ENCODE measurements at places on chromosomes 7 and 10.
A peak's percentile ranks its signal among the peaks of the same experiment; 100 is the strongest.

GRCh38 chr10:3056280-3057037 is 10.9 kb upstream of the PFKP start:
- no peak for DNase-seq

DNA sequence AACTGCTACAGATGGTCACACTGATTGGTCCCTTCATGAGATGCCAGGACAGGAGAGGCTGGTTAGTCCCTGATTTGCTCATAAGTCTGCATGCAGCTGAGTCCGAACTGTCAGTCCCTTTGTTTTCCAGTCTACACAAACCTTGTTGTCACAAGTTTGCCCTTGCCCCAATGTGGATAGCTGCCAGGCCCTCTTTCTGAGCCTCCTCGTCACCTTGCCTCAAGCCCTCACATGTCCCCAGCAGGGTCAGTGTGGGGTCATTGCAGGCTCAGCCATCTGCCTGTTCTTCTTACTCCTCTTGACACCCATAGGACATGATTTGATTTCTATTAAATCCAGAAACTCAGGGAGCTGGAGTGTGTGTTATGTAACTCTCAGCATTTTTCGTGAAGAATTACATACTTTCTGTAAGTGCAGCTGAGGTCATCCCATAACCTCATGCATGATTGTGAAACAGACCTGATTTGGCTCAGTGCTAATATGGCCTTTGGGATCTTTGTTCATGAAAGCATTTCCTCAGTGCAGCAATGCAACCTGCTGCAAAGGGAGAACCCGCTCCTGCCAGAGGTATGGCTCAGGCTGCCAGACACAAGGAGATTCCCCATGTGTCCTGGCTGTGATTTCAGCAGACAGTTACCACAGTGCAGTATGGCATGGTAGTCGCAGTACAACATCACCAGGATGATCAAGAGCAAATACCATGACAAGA is 70.0 kb upstream of the ZMIZ2 start:
- no peak for DNase-seq

DNA sequence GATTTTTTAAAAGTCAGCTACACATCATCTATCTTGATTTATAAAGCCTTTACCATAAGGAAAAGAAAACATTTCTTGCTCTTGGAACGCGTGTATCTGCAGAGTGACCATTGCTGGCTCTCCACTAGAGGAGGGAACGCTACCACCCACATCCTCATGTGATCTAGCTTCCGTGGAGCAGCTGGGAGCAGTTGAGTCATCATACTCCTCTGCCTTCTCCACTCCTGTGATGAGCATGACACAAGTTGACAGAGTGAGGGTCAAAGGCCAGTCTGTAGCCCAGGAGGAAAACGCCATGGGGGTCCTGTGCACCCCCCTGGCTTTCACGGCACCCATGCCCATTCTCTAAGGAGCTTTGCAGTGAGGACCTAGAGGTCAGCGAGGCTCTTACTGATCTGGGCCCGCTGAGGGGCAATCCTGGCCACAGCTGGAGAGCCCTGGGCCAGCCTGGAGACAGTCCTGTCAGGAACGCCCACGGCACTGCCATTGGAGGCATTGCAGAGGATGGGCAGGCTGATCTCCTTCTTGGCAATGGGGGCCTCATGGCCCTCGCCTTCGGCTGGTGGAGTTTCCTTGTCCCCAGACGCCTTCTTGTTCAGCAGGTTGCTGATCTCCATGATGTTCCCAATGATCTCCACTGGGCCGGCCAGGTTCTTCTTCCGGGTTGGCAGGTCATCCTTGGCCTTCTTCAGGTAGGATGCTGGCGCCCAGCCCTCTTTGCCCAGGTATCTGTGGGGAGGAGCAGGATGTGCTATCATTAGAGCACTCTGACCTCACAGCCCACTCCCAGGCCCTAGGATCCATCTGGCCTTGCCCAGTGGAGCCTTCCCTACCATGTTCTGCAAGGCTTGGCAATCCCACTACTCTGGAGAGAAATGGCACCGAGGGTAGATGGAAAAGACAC is 119.2 kb downstream of the NEURL1 start:
- DNase-seq = no peak

GRCh38 chr7:69799048-69799697 is 200.9 kb downstream of the AUTS2 start:
- DNase-seq = no peak

GRCh38 chr10:63720072-63720537 is 198.9 kb downstream of the REEP3 start:
- DNase-seq = peak; percentile 70

GRCh38 chr7:30249986-30250774 is 34.2 kb upstream of the ZNRF2 start:
- no peak for DNase-seq

GRCh38 chr7:4612237-4612636 is 69.9 kb upstream of the FOXK1 start:
- no peak for DNase-seq

- no peak for DNase-seq
These were observed 266.0 kb downstream of the AUTS2 start for GRCh38 chr7:69864274-69864673.

- DNase-seq = no peak
These were observed 244.7 kb downstream of the KIF20B start for GRCh38 chr10:89946106-89946505.

DNA sequence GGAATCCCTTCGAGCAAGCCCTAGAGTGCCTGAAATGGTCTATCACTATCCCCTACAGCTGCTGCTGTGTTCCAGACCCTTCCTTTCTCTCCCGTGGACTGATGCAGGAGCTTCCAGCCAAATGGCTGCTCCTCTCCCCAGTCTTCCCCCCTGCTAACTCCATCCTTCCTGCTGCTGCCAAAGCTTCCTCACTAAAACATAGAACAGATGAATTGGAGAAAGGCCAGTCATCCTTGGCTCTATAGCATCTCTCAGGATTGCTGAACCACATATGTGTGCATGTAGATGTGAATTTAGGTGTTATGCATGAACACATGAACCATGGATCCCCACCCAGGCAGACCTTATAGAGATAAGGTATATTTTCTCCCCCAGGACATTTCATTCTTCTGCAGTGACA is 60.7 kb downstream of the GPR26 start:
- no peak for DNase-seq

DNA sequence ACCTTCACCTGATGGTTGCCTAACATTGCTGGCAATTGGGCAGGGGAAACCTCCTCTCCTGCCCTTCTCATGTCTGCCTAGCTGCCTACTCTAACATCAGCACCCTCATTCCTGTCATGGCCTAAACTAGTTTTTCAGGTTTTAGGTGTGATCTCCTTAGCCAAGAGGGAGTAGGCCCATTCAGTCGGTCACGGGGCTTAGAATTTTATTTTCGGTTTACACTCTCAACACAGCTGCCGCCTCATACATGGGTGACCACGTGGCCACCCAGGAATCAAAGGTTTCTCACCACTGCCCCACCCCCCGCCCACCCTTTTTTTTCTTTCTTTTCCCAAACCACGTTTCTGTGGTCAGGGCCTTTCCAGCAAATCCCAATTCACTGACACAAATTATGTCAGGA is 97.2 kb downstream of the RALA start:
- DNase-seq = no peak

DNA sequence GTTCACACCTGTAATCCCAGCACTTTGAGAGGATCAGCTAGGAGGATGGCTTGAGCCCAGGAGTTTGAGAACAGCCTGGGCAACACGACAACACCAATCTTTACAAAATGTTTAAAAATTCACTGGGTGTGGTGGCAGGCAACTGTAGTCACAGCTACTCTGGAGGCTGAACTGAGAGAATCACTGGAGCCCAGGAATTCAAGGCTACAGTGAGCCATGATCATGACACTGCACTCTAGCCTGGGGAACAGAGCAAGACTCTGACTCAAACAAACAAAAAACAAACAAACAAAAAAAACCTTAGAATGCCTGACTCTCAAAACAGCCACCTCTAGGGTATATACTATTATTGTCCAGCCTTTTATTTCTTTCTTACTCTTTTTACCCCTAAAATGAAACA is 56.5 kb upstream of the PAPSS2 start:
- DNase-seq = no peak
